ENCODE measurements at places on chromosomes 3 and 15. TPM values are rescaled to one million over a fixed set of nuclear protein-coding genes. Genes with fewer than 3 reads are reported as not detected.
A peak's percentile ranks its signal among the peaks of the same experiment; 100 is the strongest.

The CFAP161 gene
- total RNA-seq, result not detected

The CASR gene
- not detected for total RNA-seq

The UBAP1L gene
- 12.0 TPM for total RNA-seq

The GREM1 gene
- total RNA-seq, result not detected

The APBA2 gene
- total RNA-seq, result 3.3 TPM

The SERPINI1 gene
- total RNA-seq, result 1.2 TPM

The UACA gene
- 107 TPM for total RNA-seq

The STRIT1 gene
- total RNA-seq, result not detected

The GUCA1C gene
- not detected for total RNA-seq

- H3K4me1 ChIP-seq, result no peaks in the 10 kb centered on the region
- DNase-seq, result no peak
- peak overlapping the region; percentile 7 for H3K4me3 ChIP-seq
- H3K36me3 ChIP-seq, result no peaks in the 10 kb centered on the region
- no peak overlapping the region for H3K27ac ChIP-seq
These were observed 9.9 kb downstream of the ZIC1 start for GRCh38 chr3:147418808-147419701.

DNA sequence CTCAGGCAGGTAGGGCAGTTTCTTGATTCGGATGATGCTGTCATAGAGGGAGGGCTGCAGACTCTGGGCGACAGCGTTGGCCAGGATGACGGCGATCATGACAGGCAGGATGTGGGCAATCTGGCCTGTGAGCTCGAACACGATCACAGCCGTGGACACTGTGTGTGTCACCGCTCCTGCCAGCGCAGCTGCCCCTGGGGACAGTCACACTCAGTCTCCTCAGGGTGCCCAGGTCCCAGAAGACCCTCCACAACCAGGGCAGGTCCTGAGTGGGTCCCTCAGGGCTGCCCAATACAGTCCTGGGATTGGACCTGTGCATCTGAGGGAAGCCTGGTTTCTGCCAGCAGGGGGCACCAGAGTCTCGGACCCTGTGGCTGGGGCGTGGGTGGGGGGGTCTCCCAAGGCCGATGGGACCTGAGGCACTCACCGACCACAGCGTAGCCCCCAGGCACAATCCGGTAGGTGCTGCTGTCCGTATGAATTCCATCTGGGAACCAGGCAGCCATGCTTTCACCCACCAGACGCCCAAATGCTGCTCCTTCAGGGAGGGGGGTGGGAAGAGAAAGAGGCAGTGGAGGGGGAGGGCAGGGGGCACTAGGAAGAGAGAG lies 7.2 kb downstream of the CLCN2 start:
- H3K36me3 ChIP-seq, result no peaks in the 10 kb centered on the region
- no peak for DNase-seq
- H3K27ac ChIP-seq, result peak overlapping the region; percentile 73
- H3K4me1 ChIP-seq, result no peaks in the 10 kb centered on the region
- H3K4me3 ChIP-seq, result no peak overlapping the region

GRCh38 chr3:58223855-58224254 lies 13.1 kb upstream of the DNASE1L3 start:
- H3K4me3 ChIP-seq, result no peak overlapping the region
- H3K27me3 ChIP-seq, result no peaks in the 10 kb centered on the region
- H3K27ac ChIP-seq, result no peak overlapping the region
- no peaks in the 10 kb centered on the region for H3K36me3 ChIP-seq
- DNase-seq, result no peak
- H3K4me1 ChIP-seq, result no peaks in the 10 kb centered on the region

DNA sequence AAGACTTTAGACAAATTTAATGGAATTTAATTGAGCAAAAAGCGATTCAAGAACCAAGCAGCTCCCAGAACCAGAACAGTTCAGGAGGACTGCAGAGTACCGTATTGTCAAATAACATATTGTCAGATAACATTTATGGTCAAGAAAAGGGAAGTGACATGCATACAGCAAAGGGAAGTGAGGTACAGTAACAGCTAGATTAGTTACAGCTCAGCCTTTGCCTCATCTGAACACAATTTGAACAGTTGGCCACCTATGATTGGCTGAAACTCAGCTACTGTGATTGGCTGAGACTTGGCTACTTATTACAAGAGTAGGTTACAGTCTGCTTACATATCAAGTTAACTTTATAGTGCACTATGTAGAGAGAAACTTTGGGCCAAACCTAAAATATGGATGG lies 21.9 kb downstream of the ZFAND6 start:
- DNase-seq, result no peak
- no peaks in the 10 kb centered on the region for H3K36me3 ChIP-seq
- H3K4me1 ChIP-seq, result no peaks in the 10 kb centered on the region
- no peak overlapping the region for H3K4me3 ChIP-seq
- H3K27me3 ChIP-seq, result no peaks in the 10 kb centered on the region

DNA sequence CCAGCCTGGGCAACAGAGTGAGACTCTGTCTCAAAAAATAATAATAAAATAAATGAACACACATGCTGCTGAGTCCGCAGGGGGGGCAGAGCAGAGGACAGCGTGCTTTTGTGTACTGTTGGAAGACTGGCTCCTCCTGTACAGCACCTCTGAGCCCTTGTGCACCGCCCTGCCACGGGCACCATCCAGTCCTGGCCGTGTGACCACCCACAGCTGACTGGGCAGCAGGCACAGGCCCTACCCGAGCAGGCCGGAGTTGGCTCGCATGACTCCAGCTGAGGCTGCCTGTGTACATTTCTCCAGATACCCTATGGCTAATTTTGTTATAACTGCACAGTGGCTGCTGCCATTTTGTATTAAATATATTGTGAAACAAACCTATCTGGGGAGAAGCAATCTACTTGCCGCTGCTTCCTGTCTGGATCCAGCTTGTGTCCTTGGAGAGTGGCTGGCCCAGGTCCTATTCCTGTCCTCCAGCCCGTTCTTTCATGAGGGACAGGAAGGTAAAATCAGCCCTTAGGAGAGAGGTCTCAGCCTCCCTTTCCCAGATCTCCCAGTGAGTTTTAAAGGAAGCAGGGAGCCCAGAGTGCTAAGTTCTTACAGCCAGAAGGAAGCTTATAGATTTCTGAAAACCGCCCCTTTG lies 14.6 kb downstream of the IVD start:
- no peaks in the 10 kb centered on the region for H3K4me1 ChIP-seq
- no peak overlapping the region for H3K4me3 ChIP-seq
- H3K27me3 ChIP-seq, result no peaks in the 10 kb centered on the region

- H3K27ac ChIP-seq, result no peak overlapping the region
- DNase-seq, result no peak
- no peaks in the 10 kb centered on the region for H3K27me3 ChIP-seq
- H3K4me1 ChIP-seq, result no peaks in the 10 kb centered on the region
- H3K4me3 ChIP-seq, result no peak overlapping the region
- no peaks in the 10 kb centered on the region for H3K36me3 ChIP-seq
These were observed 662.9 kb upstream of the TBL1XR1 start for GRCh38 chr3:177860184-177860583.

DNA sequence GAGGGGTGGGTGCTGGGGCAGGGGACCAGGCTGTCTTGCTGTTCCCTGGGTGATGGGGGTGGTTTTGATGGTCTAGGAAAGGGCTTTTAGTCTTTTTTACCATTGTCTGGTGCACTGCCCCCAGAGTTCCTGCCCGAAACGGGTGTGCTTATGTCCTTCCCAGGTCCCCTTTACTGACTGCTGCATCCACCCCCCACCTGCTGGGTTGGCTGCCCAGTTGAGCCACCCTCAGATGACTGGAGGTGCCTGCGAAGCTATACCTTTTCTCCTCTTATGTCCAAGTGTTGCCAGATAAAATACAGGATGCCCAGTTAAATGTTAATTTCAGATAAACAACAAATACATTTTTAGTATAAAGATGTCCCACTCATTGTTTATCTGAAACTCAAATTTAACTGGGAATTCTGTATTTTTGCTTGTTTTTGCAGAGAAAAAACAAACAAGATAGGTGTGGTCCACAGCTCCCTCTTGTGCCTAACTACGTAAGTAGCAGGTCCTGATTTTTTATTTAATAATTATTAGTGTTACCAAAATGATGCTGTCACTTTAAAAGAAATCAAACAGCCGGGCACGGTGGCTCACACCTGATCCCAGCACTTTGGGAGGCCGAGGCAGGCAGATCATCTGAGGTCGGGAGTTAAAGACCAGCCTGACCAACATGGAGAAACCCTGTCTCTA lies 6.1 kb upstream of the RPP14 start:
- H3K27ac ChIP-seq, result no peak overlapping the region
- no peaks in the 10 kb centered on the region for H3K36me3 ChIP-seq
- DNase-seq, result peak; percentile 21
- no peaks in the 10 kb centered on the region for H3K4me1 ChIP-seq
- no peaks in the 10 kb centered on the region for H3K27me3 ChIP-seq

- H3K27me3 ChIP-seq, result no peaks in the 10 kb centered on the region
- H3K4me3 ChIP-seq, result no peak overlapping the region
- H3K36me3 ChIP-seq, result no peaks in the 10 kb centered on the region
- no peaks in the 10 kb centered on the region for H3K4me1 ChIP-seq
- no peak for DNase-seq
These were observed 70.7 kb downstream of the C3orf70 start for GRCh38 chr3:185082149-185082548.

GRCh38 chr3:52983828-52984227 lies 62.0 kb downstream of the SFMBT1 start:
- H3K4me1 ChIP-seq, result peaks cover 12% of the 10 kb centered on the region
- H3K4me3 ChIP-seq, result no peak overlapping the region
- H3K27ac ChIP-seq, result no peak overlapping the region
- no peak for DNase-seq

DNA sequence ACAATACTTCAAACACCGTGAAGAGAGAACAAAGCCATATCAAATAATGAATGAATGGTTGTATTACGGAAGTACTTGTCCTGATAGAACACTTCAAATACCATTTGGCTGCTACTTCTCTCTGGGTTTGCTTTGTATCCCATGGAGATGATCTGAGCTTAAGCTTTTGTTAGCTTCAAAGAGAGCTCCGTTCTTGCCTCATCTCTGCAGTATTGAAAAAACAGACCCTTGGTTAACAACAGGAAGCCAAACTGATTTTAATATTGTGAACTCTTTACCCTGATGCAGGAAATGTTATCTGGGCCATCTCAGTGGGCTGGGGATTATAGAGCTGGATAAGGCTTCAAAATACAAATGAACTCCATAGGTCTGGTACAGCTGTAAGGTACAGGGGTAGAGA lies 101.0 kb downstream of the CHL1 start:
- H3K27me3 ChIP-seq, result no peaks in the 10 kb centered on the region
- H3K4me3 ChIP-seq, result no peak overlapping the region
- no peak for DNase-seq
- H3K27ac ChIP-seq, result no peak overlapping the region

DNA sequence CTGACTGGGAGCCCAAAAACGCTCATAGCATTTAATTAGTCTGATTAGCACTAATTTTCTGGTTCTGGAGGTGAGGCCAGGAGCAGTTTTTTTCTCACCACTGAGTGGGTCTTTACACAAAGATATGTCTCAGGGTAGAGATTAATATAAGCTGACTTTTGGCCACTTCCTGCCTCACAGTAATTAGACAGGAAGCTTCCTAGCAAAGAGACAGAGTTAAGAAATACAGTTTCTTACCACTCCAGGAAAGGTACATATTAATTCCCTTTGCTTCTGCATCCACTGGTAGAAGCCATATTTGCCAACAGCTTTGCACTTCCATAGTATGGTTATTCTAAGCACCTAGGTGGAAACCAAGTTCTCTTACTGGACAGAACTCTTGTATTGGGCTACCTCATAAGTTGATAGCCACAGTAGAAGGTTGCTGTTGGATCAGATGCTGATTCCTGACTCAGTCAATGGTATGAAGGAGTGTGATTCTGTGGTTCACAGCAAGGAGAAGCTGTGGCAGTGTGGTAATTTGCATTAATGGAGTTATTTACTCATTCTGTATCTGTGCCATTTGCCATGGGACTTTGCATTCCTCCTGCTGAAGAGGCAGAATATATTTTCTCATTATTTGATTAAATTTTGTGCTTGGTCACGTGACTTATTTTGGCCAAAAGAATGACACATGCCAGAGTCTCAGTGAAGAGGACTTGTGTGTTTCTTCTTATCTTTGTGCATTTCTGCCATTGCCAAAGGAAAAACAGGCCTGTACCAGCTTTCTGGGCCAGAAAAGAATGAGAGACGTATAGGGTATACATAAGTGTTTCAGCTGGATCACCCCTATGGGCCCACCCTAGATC lies 17.5 kb upstream of the ZBTB20 start:
- no peak overlapping the region for H3K27ac ChIP-seq
- H3K27me3 ChIP-seq, result no peaks in the 10 kb centered on the region
- H3K4me1 ChIP-seq, result no peaks in the 10 kb centered on the region
- no peak for DNase-seq
- no peaks in the 10 kb centered on the region for H3K36me3 ChIP-seq

GRCh38 chr15:89833966-89834365 lies 19.3 kb upstream of the ANPEP start:
- peaks cover 16% of the 10 kb centered on the region for H3K4me1 ChIP-seq
- no peak overlapping the region for H3K27ac ChIP-seq
- H3K36me3 ChIP-seq, result no peaks in the 10 kb centered on the region
- no peak overlapping the region for H3K4me3 ChIP-seq
- no peaks in the 10 kb centered on the region for H3K27me3 ChIP-seq
- DNase-seq, result no peak

DNA sequence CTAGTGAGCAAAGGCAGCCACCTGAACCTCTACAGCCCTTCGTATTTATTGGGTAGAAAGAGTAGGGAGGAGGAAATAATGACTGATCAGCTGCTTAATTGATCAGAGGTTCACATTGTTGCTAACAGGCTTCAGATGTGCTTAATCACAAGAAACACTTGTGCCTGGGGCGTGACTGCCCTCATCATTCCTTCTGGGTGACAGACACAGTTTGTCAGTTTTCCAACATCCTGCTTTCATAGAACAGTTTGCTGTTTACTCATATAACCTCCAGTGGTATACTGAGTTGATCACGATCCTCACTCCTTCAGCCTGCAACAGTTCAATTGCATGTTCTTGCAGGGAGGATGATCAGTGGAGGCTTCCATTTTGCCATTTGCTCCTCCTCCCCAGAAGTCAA lies 13.6 kb upstream of the CASR start:
- H3K4me3 ChIP-seq, result no peak overlapping the region
- no peak for DNase-seq
- H3K27ac ChIP-seq, result no peak overlapping the region
- H3K36me3 ChIP-seq, result no peaks in the 10 kb centered on the region
- H3K27me3 ChIP-seq, result no peaks in the 10 kb centered on the region

- no peak overlapping the region for H3K27ac ChIP-seq
- no peak overlapping the region for H3K4me3 ChIP-seq
- H3K4me1 ChIP-seq, result no peaks in the 10 kb centered on the region
- H3K27me3 ChIP-seq, result no peaks in the 10 kb centered on the region
- no peak for DNase-seq
These were observed 9.1 kb upstream of the ADPRH start for GRCh38 chr3:119570229-119570628.

- no peaks in the 10 kb centered on the region for H3K36me3 ChIP-seq
- H3K4me3 ChIP-seq, result no peak overlapping the region
- H3K27me3 ChIP-seq, result no peaks in the 10 kb centered on the region
- H3K27ac ChIP-seq, result no peak overlapping the region
- no peak for DNase-seq
These were observed 169.8 kb downstream of the POTEB3 start for GRCh38 chr15:21270474-21270873.

Measured in tibial nerve (tissue), 4 donors.